ENCODE measurements at places on chromosomes 11 and 22.

DNA sequence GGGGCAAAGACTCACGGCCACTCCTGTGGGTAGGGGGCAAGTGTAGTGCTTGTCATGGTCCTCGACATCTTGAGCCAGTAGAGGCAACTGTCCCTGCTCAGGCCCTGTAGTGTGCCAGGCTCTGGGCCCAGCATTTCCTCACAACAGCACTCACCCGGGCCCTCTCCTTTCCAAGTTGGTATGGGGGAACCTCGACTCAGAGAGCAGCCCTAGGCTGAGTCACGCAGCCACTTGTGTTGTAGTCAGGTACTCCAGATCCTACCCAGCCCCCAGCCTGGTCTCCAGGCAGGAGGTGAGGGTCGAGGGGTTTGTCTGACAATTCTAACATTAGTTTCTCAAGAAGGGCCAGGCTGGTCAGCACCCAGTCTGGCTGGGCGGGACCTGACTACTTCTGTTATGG, 4.1 kb downstream of the RELT start:
- DNase-seq: no peak

- DNase-seq: no peak
Measured at GRCh38 chr11:57552479-57552878, 15.0 kb downstream of the UBE2L6 start.

DNA sequence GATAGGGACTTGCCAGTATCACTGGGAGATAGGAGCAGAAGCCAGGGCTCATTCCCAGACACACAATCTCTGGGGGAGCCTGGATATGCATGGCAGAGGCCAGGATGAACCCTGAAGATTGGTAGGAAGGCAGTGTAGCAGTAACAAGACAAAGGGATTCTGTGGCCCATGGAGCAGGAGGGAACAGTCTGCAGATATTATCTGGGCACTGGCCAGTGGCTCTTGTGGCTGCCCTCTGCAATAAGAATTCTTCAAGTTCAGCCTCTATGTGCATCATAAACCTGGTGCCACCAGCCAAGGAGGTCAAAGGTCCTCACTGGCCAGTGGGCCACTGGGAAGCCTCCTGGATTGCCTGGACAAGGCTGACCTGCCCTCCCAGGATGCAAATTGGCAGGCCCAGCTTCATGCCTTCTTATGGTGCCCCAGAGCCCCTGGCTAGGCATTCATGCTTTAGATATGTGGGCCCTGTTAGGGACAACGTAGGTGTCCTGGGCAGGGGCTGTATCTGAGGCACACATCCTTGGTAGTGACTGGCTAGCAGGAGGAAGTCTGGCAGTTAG, 29.2 kb downstream of the KCNQ1OT1 start:
- DNase-seq: no peak

DNA sequence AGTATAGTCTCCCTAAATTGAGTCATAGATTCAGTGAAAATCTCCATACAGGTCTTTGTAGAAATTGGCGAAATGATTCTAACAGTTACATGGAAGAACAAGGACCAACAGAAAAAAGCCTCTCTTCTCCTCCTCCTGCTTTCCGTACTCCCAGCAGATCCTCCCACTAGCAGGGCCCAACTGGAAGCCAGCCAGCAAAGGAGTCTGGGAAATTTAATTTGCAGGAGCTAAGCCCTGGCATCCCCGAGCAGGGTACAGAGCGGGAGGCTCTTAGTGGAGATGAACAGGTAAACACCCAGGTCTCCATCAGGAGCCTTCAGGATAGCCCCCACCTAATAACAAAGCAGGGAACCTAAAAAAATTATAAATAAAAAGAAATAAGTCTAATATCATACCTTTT, 1473.8 kb downstream of the TBC1D22A start:
- no peak for DNase-seq

DNA sequence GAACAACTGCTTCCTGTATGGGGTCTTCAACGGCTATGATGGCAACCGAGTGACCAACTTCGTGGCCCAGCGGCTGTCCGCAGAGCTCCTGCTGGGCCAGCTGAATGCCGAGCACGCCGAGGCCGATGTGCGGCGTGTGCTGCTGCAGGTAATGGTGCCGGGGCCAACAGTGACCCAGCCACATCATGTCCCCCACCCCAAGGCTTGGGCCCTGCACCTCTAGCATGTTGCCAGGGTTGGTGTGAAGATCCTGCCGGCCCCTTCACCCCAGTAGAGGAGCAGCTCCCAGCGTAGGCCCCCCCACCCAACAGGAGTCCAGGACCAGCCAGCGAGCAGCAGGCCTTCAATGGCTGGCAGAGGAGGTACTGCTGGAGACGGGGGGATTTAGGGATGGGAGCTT, 15.9 kb downstream of the TAB1 start:
- DNase-seq: no peak
